ENCODE measurements at places on chromosomes 2 and 18.

DNA sequence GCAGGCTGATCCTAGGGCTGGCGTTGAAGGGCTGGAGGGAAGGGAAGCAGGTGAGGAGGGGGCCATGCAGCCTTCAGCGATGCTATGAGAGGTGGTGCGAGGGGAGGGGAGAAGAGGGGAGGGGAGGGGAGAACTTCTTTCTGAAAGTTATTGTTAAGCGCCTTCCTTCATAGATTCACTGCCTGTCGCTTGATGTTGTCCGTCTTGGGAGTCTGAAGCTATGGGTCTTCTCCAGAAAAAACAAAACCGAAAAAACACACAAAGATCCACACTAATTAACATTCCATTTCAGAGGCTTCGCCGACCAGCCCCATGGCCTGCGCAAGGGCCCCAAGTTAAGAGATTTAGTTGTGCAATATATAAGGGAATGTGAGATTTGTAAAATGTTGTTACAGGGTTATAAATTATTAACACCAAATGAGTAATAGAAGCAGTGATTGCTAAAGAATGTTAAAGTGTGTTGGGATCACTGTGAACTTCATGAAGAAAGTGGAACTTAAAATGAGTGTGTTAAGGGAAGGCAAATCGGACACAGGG, 758 bp downstream of the CFAP221 start:
- DNase-seq, result no peak

- DNase-seq, result no peak
These were observed 93.5 kb upstream of the SLC14A2 start for GRCh38 chr18:45521777-45522176.

- DNase-seq, result no peak
These were observed 40.0 kb upstream of the ITSN2 start for GRCh38 chr2:24400207-24400907.

GRCh38 chr2:6966446-6966940, 49.3 kb downstream of the RNF144A start:
- DNase-seq, result no peak

GRCh38 chr2:86372133-86372532, 34.7 kb upstream of the REEP1 start:
- no peak for DNase-seq

- DNase-seq, result no peak
These were observed 437.2 kb upstream of the KLHL29 start for GRCh38 chr2:22947741-22948140.

DNA sequence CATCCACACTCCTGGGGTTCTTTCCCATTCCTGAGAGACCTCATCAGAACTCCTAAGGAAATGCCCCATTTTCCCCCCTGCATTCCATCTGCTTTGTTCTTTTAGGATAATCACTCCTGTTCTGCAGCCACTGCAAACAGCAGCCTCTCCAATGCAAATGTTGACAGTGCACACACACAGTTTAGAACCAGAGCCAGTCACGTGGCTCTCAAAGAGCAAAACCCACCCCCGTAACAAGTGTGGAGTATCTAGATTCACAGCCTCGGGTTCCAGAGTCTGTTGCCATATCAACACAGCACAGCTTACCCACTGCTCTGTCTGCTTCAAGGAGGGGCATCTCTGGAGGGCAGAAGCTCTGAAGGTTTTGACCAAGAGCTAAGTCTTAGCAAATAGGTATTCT, 180.0 kb downstream of the NAPG start:
- no peak for DNase-seq

GRCh38 chr2:136534811-136535210, 230.5 kb upstream of the THSD7B start:
- no peak for DNase-seq

- peak; percentile 92 for DNase-seq
These were observed at the start of gene UBXN2A for GRCh38 chr2:23939987-23940717. UBXN2A (plus strand) TSS chr2:23940463; CDS start chr2:23958315, 17,852 bp downstream.

- DNase-seq, result no peak
These were observed 32.2 kb upstream of the GMCL1 start for GRCh38 chr2:69797235-69797634.
